Activated gamma-delta T cell treated with Interleukin-2 at 50 U/mL for 16 hours (primary cell): ENCODE measurements at places on chromosomes 16 and 17.

GRCh38 chr16:29848420-29849297 is 14.4 kb downstream of the CDIPT start:
- peak; percentile 81 for DNase-seq

GRCh38 chr16:14307059-14307526 is 236.0 kb downstream of the MRTFB start:
- DNase-seq, result no peak

GRCh38 chr17:31060791-31061550 is 33.8 kb upstream of the NF1 start:
- DNase-seq, result no peak

DNA sequence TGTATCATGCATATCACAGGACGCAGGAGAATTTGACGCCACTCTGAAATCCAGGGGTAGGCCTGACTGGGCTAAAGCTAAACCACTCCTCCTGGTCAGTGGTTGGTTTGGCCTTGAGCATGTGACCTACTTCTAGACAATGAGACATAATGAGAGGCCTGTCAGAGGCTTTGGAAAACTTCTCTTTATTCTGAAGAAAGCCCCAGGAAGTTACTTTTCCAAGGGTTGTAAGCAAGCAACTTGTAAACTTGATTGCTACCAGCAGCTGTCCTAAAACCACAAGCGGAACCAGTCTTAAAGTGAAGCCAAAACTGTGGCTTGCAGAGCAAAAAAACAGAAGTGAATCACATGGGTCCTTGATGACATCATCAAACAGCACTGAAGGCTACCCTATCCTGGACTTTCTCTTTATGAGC is 138.2 kb upstream of the COX10 start:
- no peak for DNase-seq

DNA sequence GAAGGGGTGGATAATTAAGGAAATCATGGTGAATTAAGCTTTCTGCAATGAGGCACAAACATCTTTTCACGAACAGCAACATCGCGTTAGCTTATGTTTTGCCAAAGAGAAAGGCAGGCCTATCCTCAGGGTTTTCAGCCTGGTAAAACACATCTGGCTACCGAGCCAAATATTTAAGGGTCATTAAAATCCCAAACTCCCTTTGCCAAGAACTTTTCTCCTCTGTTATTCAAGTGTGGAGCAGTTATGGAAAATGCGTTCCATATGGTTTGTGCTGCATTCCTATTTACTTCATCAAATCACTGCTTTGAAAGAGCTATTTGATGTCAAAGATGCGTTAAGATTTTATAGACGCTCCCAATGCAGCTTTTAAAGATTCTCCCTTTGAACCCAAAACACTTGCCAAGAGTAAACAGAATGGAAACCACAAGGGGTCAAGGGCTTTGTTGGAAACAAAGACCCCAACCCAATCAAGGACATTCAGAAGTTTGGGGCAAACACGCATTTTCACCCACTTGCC is 308.3 kb upstream of the CDH5 start:
- no peak for DNase-seq

DNA sequence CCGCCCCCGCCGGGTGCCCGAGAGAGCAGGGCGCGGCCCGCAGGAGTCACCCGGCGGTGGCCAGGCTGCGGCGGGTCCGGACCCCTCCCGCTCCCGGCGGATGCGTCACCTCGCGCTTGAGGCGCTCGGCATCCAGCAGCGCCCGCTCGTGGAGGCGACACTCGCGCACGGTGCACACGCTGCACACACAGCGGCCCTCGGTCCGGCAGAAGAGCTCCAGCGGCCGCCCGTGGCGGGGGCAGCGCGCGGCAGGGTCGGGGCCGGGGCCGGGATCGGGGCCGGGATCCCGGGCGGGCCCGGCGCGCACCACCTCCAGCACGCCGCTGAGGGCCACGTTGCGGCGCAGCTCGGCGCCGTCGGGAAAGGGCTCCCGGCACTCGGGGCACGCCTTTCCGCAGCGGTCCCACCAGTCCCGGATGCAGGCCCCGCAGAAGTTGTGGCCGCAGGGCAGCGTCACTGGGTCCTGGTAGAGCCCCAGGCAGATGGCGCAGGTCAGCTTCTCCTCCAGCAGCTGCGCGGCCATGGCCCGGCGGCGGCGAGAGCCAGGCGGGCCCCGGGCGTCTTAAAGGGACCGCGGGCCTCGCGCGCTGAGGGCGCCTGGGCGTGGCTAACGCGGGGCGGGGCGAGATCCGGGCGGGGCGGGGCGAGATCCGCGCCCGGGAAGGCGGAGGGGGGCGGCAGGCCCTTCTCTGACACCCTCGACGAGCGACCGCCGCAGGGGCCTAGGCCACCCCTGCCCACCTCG is at the start of gene TRIM65:
Gene TRIM65, minus strand, starts transcription at position 537 of the 745 bp plus-strand sequence. Its CDS starts 14 bp downstream, at position 523.
- peak; percentile 65 for DNase-seq

- no peak for DNase-seq
Observed at GRCh38 chr17:44661835-44662234, 5.6 kb downstream of the MEIOC start.

GRCh38 chr17:46138473-46138872 is 54.8 kb downstream of the KANSL1 start:
- DNase-seq, result no peak

GRCh38 chr17:15920758-15921239 is 24.1 kb upstream of the ADORA2B start:
- no peak for DNase-seq

GRCh38 chr16:533391-534123 is 6.0 kb downstream of the CAPN15 start:
- DNase-seq, result no peak

DNA sequence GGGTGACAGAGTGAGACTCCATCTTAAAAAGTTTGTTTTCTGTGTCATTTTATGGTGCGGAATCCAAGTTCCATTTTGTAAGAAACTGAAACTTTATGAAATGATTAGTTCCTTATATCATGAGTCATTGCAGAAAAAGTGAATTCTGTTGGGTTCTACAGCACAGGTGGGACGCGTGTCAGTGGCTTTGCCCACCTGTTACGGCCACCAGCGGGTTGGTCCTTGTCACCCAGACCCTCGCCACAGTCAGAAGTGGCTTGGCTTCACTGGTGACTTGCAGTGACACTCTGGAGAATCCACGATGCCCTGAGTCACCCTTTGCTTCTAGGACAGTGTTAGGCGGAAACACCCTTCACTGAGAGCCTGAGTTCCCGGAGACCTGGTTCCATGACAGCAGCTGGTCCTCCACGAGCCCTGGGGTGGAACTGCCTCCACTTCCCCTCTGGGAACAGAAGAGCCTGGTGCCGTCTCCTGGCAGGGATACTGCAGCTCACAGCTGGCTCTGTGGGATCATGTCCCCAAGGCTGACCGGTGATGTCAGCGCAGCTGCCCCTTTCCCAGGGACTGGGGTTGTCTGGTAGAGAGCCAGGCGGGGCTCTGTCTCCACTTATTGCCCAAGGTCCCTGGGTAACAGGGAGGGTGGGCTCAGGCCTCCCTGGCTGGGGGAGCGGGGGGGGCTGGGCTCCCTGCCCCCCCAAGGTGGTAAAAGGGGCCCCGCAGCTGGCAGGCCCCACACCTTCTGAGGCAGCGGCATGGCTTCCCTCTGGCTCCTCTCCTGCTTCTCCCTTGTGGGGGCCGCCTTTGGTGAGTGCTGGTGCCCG is at the start of gene CTRB1:
Gene CTRB1, plus strand, starts transcription at position 733 of the 821 bp plus-strand sequence. Its CDS starts 20 bp downstream, at position 753.
- DNase-seq, result no peak

DNA sequence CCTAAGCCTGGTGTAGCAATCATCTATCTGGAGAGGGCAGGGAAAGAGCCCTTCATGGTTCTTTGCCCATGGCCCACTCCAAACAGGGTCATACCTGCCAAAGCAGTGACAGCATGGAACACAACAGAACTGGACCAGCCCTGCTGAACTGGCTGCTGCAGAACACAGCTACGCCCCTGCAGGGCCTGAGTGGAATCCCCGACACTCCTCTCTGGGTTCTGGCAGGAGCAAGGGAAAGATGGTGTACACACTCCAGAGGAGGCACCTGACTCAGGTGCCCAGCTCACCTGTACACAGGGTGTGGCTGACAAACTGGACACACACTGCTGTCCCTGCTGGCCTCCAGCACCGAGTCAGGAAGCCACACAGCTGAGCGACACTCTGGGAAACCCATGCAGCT is 19.8 kb downstream of the MIEF2 start:
- DNase-seq, result no peak

DNA sequence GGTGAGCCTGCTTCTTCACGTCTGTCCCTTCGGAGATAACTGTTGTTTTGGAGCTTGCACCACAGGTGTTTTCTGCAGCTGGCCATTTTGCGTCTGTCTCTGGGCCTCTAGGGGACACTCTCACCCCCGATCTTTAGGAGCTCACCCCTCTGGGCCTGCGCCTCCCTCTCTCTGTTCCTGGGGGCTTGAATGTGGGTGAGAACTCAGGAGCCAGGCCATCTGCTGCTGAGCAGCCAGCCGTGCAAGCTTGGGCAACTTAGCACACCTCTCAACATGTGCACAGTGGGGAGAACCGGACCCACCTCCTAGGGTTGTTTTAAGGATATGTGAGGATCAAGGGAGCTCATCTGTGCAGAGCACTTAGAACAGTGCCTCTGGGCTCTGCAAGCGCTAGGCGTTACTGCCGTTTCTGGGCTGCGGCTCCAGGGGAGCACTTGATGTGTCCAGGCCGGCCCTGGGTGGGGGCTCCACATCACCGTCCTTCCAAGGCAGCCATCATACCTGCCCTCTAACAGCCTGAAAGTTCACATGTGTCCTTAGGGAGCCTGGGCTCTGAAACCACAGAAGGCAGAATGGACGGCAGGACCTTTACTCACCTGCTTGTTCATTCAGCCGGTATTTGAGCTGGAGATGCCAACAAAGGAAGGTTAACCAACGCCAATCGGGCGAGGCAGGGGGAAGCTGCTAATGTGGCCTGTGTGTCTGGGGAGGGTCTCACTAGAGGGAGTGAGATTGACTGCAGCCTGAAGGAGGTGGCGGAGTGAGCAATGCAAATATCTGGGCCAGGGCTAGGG is 66.3 kb downstream of the MRC2 start:
- DNase-seq, result no peak

DNA sequence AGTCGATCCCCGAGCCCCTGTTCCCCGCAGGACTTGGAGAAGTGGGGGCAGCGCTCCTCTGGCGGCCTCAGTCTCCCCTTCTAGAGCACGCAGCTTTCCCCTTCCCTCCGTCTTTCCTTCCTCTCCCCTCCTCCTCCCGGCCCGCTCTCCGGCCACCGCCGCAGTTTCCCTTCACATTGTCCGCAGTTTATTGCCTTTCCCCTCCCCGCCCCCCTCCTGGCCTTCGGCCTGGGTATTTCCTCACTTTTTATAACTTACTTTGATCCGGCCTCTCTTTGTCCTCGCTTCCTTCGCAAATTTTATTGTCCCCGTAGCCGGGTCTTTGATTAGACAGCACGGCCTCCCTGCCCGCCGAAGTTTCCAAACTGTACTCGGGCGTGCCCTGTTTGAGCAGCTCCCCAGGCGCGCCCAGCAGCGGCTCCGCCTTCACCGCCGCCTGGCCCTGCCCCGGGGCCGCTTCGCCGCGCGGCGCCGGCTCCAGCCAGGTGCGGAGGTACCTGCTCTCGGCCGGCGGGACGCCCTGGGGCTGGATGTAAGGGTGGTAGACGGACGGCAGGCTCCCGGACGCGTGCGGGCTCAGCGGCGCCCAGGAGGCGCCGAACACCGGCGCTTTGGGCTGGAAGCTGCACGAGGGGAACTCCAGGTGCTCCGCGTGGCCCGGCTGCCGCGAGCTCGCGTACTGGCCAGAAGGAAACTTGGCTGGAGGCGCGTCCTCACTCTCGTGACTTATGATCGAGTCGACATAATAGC is 488 bp downstream of the HOXB9 start:
- DNase-seq, result no peak

- DNase-seq, result no peak
Observed at GRCh38 chr17:18319604-18320256, 4.6 kb downstream of the SMCR8 start.

- DNase-seq, result no peak
Observed at GRCh38 chr17:50364715-50365114, 8.3 kb downstream of the MRPL27 start.

DNA sequence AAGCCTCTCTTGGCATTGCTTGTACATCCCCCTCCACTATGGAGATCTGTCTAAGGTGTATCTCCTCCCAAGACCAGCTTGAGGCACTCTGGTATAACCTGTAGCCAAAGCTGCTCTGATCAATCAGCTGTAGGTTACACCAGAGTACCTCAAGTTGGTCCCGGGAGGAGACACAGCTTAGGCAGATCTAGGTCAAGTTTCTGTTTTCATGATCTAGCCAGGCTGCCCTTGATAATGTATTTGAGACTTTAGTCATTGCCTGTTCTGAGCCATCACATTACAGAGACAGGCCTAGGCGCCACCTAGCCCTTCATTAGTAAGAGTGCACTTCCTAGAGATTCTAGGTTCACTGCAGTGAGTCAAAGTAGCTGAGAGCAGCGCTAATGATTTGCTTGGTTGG is 31.4 kb downstream of the ASGR1 start:
- DNase-seq, result no peak

GRCh38 chr16:87305505-87306391 is 11.4 kb downstream of the C16orf95 start:
- DNase-seq, result no peak

GRCh38 chr16:57007530-57007929 is 18.2 kb downstream of the NLRC5 start:
- no peak for DNase-seq

GRCh38 chr16:52834736-52835465 is 217.8 kb downstream of the CHD9NB start:
- no peak for DNase-seq

DNA sequence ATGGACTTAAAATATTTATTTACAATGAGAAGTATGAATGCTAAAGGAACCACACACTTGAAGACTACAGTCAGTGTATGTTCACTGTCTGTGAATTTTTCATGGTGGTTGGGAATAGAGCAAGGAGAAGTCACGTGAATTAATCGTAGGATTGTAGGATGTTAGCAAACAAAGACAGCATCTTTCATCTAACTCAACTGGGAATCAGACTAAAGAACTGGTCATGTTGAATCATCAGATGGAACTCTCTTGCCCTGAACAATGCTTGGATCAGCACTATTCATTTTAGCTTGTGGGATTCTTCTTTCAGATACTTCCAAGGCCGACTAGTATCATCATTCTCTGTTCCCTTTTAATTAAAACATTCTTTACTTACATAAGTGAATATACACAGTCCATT is 18.1 kb downstream of the KCNJ2 start:
- no peak for DNase-seq

DNA sequence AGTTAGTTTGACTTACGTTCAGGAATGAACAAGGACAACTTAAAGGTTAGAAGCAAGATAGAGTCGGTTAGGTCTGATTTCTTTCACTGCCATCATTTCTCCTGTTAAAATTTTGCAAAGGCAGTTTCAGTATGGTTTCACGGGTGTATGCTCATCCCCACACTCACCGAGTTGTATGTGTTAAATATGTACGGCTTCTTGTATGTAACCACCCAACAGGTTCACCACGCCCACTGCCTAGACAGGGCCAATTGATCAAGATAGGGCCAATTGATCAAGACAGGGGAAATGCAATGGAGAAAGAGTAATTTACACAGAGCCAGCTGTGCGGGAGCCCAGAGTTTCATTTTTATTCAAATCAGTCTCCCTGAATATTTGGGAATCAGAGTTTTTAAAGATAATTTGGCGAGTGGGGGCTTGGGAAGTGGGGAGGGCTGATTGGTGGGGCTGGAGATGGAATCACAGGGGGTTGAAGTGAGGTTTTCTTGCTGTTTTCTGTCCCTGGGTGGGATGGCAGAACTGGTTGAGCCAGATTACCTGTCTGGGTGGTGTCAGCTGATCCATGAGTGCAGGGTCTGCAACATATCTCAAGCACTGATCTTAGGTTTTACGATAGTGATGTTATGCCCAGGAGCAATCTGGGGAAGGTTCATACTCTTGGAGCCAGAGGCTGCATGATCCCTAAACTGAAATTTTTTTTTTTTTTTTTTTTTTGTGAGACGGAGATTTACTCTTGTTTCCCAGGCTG is 62.4 kb upstream of the PLCG2 start:
- no peak for DNase-seq
